ENCODE measurements at places on chromosomes 4 and X. TPM values are rescaled to one million over a fixed set of nuclear protein-coding genes. Genes with fewer than 3 reads are reported as not detected.

DNA sequence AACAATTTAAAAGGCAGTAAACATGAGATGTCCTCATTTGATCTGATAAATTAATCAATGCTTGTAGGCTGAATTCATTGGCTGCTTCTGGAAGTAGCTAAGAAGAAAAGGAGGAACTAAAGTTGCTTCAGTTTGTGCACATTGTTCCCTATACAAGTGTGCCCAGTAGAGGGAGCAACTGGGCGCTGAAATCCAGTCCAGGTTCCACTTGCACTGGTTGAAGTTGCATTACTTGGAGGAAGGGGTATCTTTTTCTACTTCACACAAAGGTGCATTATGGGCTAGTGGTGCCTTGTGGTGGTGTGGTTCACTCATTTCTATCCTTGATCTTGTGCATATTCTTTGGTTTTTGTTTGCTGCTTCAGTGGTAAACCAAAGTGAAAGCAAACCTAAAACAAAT, 67.9 kb upstream of the SOX3 start:
- DNase-seq, result no peak

DNA sequence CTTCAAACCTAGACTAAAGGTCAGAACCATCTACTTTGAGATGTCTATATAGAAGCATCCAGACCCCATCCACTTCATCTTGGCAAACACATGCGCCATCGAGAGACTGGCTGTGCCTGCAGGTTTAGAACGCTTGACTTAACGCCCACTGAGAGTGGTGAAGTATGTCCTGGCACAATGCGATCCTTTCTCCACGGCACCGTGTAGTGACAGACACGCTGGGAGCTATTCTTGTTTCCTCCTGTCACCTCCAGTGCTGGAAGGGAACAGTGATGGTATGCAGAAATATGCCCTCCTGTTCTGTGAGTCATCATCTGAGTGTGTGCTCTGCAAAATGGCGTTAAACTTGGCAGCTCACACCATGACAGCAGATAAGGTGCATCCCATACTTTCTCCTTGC, 330.2 kb downstream of the NLGN4X start:
- no peak for DNase-seq

DNA sequence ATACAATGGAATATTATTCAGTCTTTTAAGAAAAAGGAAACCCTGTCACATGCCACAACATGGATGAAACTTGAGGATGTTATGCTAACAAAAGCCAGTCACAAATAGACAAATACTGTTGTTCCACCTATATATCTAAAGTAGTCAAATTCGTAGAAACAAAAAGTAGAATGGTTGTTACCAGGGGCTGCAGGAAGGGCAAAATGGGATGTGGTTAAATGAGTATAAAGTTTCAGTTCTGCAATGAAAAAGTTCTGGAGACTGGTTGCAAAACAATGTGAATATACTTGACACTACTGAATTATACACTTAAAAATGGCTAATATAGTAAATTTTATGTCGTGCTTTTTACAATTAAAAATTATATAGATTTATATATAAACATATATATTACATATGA, 12.2 kb downstream of the SPOCK3 start:
- no peak for DNase-seq

DNA sequence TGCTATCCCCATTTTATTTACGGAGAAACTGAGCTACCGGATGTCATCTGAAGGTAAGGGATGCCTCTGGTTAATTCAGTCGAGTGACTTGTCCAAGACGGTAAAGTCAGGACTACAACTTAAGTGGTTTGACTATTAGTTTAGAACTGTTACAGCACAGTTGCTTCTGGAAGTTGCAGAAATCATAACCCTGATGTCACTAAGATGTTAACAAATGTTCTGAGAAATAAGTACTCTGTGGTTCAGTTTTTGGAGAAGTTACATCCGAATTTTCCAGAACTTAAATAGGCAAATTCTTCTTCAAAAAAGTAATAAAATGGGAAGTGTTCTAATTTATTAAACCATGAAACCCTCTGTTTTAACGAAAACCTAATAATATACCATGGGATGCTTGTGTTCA, 3.1 kb downstream of the PPA2 start:
- DNase-seq, result no peak

DNA sequence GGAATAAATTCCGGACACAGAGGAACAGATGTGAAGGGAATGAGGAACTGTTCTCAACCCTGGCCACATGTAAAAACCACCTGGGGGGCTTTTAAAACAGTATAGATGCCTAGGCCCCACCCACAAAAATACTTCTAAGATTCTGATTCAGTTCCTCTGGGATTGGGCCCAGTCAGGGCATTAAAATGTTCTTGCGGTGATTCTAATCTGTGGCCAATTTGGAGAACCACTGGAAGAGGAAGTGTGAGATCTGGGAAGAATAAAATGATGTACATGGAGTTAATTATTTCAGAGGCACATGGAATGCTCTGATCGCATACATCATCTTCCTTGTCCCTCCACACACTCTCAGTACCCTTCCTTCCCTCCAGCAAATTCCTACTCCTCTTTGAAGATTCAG, 192.2 kb downstream of the APBB2 start:
- DNase-seq, result no peak

DNA sequence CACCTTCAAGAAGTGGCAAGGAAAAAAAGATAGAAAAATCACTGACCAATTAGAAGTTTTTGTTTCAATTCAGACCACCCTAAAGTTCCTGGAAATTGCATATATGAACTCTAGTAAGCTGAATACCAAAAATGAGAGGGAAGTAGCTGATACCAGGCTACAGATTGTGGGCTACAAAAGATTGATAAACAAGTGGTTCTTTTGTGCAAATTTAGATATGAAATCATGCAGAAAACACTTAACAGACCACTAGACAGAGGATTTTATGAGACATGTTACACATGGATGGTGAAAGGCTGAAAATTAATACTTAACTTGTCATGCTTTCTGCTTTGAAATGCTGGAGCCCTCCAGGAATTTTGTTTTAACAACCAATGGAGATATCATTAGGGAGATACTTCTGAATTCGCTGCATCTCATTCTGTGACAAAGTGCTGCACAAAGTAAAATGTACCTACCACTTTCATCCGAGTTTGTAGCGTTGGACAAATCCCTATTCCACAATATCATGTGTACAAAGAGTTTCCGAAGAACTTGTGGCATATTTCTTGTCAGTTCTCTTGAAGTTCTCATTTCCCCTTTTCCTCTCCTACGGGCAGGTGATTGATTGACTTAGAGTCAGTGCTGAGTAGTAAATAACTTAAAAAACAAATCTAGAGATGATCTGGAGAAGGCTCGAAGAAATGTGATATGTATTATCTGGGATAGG, 235.0 kb downstream of the PALLD start:
- DNase-seq, result no peak

DNA sequence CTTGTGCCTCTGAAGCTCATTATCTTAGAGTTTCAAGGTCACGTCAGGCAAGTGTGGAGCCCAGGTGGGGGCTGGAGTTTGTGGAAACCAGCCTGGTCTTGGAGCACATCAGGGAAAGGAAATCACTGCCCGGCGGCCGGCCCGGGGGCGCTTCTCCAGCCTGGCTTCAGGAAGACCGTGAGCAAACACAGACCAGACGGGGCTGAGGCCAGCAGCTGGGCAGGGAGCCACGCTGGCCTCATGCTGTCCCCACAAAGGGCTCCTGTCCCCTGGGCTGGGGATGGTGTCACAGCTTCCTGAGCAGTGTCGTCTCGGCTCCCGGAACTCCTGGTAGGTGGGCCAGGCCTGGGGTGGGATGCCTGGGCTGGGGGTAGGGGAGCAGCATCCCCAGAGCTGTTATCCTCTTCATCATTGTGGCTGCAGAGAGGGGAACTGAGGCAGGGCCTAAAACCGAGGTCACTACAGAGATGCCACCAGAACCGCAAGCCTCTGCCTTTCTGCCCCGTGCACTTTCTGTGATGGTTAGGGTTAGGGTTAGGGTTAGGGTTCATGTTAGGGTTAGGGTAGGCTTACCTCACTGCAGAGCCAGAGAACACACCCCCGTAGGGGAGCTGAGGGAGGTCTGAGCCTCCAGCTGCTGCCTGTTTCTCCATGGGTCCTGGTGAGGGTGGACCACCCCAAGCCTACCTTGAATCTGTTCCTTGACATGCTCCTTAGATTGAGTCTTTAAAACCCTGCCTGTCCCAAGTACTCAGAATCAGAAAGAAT, 77.5 kb downstream of the HTRA3 start:
- DNase-seq, result no peak

- DNase-seq, result no peak
Measured at GRCh38 chr4:108774809-108775530, 12.1 kb upstream of the ETNPPL start.

GRCh38 chr4:118762730-118763477, 73.0 kb downstream of the SEC24D start:
- peak; percentile 52 for DNase-seq

DNA sequence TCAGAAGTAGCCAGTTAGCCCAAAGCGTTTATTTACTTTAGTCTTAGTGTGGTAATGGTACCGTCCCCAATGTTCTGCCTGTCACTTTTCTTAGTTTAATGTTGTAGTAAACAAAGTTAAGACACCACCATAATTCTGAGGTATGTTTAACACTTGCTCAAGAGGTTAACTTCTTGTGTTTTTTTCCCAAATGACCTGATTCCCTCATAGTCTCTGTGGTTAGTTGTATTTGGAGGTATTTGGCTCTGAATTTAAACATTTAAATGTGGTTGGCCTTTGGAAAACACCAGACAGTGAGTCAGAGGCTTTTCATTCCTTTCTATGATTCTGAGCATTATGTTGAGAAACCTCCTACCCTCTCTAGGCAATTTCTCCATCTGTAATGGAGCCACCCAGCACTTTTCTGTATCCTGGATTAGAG, 47.9 kb downstream of the CXCL1 start:
- DNase-seq, result no peak

- DNase-seq, result no peak
Measured at GRCh38 chrX:133854290-133854689, 131.1 kb downstream of the GPC3 start.

DNA sequence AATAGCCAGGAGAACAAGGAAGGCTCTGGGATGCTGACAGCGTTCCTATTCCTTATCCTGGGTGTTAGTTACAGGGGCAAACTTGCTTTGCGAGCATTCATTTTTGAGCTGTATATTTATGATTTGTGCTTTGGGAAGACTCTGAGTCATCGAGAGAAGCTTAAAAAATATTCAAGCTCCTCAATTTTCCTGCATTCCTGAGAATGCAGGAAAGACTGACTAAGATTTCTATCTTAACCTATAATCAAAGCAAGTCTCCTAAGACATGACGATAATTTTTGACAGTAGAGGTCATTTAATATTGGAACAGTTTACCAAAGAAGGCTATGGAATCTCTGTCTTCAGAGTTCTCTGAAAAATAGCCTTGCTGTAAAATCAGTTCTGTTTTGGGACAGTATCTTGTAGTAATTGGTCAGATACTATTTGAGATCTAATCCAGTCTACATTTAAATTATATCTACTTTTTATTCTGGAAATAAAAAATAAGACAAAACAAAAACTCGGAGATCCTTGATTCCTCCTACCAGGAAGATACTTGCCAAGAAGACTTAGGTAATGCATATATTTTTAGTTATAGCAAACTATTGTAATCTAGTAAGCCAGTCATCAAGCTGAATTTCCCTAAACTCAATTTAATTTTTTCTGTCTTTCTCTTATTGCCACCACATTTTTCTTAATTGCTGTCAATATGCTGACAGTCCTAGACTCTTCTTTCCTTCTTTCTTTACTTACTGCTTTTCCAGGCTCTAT, 31.7 kb downstream of the BBS12 start:
- no peak for DNase-seq

DNA sequence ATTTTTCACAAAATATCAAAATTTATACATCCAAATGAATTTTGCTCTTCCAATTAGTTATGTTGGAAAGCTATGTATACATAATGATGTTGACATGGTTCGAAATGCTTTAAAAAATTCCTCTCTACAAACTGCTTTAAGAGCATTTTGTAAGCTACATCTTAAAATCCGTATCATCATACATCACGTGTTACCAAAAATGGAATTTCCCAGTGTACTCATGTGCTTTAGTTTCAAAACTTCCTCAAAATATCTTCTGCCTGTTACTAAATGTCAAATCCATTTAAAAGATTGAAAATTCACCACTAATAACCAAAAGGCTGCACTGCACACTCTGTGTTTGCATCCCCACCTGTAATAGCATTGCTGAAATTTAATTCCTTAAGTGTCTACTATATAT, 87.9 kb downstream of the WDFY3 start:
- DNase-seq, result no peak

DNA sequence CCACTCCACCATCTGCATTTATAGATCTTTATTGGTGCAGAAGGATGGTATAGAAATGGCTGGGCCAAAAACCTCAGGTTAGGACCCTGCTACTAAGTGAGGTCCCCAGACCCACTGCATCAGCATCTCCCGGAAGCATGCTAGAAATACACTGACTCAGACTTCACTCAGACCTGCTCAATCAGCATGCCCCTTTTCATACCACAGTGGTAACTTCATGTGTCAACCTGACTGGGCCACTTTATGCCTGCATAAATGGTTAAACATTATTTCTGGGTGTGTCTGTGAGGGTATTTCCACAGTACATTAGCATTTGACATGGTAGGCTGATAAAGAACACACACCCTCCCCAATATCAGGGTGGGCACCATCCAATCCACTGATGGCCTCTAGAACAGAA, 118.6 kb upstream of the VCX3B start:
- DNase-seq, result no peak

- DNase-seq, result no peak
Measured at GRCh38 chrX:18931972-18932371, 51.9 kb downstream of the PHKA2 start.

Gene RADX
- 6.1 TPM for polyA plus RNA-seq

Gene CLIC2
- polyA plus RNA-seq, result 4.0 TPM
